ENCODE measurements at places on chromosomes 13 and 19.

- DNase-seq = no peak
These were observed 49.7 kb downstream of the TGDS start for GRCh38 chr13:94546061-94546839.

DNA sequence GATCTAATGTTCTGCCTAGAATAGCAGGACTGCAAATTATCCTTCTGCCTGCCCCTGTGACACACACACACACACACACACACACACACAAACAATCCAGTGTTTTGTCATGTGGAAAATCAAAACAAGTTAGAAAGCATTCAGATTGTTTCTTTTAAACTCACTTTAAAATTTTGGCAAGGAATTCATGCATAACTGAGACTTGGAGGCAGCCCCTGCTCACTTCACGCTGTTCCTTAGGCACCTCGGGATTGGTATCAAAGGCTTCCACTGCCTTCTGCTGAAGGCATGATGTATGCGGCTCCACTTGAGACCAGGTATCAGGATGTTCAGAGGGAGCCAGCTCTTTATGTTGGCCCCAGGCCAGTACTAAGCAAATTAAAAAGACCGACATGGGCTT, 158.7 kb downstream of the OXGR1 start:
- no peak for DNase-seq

DNA sequence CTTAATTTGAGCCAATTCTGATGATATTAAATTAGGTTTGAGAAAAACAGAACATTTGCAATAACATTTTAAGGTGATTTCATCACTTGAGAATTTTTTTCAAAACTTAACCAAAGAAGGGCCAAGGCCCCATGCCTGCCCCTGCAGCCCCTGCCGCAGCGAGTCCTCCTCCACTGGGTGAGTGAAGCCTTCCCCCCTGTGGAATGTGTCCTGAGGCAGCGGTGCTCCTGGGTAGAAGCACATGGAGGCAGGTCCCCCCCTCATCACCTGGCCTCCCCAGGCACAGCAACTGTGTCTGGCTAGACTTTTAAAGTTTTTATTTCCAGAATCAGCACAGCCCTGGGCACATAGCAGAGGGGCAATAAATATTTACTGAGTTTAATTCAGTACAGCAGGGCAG, 10.8 kb downstream of the SOX1 start:
- no peak for DNase-seq

DNA sequence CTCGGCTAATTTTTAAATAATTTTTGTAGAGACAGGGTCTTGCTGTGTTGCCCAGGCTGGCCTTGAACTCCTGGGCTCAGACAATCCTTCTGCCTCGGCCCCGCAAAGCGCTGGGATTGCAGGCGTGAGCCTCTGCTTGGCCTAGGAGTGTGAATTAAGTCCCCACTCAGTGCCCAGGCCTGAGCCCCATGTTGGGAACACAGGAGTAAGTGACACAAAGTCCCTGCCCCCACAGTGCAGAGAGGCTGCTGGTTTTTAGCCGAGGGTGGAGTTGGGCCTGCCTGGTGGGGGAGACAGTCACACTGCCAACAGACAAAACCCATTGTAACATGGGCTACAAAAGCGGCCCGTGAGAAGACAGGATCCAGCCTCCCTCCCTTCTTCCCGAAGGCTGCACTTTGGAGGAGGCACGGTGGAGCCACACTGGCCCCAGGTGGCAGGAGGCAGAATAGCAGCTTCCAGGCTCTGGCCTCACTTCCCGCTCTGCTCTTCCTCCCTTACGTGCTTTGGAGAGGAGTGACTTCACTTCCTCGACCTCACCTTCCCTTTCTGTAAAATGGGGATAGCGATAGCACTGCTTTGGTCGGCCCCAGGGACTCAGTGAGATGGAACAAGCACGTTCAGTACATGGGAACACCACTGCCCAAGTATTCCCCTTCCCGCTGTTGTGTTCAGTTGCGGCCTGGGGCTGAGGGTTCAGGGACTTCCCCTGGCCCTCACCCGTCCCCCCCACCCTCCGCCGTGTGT, 15.2 kb upstream of the EHD2 start:
- peak; percentile 8 for DNase-seq

- DNase-seq = no peak
These were observed 23.5 kb downstream of the ZNF574 start for GRCh38 chr19:42099336-42099925.

- DNase-seq = no peak
These were observed 20.0 kb downstream of the DIAPH3 start for GRCh38 chr13:60143775-60144174.

GRCh38 chr19:42433503-42434260, 6.5 kb upstream of the LIPE start:
- no peak for DNase-seq

DNA sequence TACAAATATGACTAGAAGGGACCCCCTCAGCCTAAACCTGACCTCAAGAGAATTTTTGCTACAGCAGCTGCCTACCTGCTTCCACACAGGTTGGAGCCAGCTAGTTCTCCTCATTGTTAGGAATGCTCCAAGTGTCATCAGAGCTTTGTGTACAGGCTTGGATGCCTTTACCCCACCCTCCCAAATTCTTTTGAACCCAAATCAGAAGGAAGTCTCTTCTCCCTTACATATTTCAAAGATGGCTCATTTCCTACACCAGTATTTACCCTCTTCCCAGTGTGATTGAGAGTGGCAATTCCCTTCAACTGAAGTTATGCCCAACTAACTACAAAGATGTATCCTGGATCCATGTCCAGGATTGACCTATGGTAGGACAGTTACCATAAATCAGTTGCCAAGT, 323.2 kb downstream of the OXGR1 start:
- DNase-seq = no peak

- DNase-seq = no peak
These were observed 4.5 kb upstream of the B3GNT8 start for GRCh38 chr19:41431426-41432386.

- DNase-seq = no peak
These were observed 64.1 kb downstream of the TPT1 start for GRCh38 chr13:45276913-45277312.

DNA sequence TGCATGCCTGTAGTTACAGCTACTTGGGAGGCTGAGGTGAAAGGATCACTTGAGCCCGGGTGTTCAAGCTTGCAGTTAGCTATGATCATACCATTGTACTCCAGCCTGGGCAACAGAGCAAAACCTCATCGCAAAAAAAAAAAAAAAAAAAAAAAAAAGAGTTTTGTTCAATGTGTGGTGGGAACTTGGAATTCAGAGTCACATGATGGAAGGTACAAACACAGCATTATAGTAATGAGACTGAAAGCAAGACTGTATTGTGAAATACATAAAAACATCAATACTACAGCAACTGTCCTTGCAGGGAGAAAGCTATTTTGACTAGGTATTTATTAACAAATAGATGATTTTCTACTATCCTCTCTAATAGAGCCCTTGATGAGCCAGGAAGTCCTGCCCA, 393.2 kb downstream of the DLEU7 start:
- no peak for DNase-seq

GRCh38 chr13:28744656-28745055, 25.9 kb upstream of the SLC46A3 start:
- DNase-seq = no peak

GRCh38 chr19:38920602-38921419, 8.8 kb upstream of the CCER2 start:
- no peak for DNase-seq

DNA sequence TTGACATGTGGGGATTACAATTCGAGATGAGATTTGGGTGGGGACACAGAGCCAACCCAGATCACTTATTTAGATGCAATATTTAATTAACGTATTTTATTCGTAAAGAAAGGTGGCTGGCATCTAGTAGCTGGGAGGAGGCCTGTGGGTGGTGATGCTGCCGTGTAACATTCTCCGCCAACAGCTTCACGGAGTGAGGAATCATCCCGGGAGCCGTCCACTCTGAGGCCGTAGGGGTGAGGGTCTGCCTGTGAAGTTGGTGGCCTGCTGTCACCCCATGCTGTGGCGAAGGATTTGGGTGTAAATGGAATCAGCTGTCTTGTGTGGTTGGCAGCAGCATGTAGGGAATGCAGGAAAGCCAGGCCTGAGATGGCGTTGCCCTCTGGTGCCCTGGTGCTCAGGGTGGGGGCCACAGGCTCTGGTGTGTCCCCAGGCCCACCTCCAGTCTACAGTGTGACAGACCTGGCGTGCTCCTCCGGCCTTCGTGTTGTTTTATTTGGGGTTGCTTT, 3.3 kb upstream of the TEX29 start:
- no peak for DNase-seq

DNA sequence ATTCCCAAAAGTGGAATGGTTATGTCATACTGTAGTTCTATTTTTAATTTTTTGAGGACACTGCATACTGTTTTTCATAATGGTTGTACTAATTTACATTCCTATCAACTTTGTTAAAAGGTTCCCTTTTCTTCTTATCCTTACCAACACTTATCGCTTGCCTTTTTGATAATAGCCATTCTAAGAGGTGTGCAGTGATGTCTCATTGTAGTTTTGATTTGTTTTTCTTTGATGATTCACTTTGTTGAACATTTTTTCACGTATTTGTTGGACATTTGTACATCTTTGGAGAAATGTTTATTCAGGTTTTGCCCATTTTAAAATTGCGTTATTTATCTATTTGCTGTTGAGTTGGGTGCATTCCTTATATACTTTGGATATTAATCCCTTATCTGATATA, 188.8 kb upstream of the SPRY2 start:
- DNase-seq = no peak

- no peak for DNase-seq
These were observed 74.1 kb upstream of the MCF2L start for GRCh38 chr13:112894673-112895481.

GRCh38 chr13:78098249-78098648, 179.6 kb upstream of the EDNRB start:
- no peak for DNase-seq

- DNase-seq = no peak
These were observed 539 bp downstream of the PLD3 start for GRCh38 chr19:40348961-40349507.

DNA sequence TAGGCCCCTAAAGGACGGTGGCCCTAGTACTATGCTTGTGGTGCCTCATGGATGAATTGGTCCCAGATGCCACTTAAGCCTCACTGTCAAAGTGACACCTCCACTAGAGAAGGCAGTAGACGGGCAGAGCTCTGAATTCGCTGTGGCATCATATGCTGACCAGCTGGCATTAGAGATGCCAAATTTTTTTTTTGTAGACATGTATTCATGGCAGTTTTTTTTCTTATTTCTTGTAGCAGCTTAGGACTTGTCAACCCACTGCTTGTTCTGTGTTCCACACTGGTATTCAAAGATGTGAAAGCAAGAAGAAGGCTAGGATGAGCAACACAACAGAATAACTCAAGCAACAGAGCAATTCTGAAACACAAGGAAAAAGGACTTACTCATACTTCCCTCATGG, 212.5 kb downstream of the DLEU7 start:
- DNase-seq = no peak

GRCh38 chr19:14004619-14005348, 1.3 kb downstream of the RFX1 start:
- DNase-seq = no peak

DNA sequence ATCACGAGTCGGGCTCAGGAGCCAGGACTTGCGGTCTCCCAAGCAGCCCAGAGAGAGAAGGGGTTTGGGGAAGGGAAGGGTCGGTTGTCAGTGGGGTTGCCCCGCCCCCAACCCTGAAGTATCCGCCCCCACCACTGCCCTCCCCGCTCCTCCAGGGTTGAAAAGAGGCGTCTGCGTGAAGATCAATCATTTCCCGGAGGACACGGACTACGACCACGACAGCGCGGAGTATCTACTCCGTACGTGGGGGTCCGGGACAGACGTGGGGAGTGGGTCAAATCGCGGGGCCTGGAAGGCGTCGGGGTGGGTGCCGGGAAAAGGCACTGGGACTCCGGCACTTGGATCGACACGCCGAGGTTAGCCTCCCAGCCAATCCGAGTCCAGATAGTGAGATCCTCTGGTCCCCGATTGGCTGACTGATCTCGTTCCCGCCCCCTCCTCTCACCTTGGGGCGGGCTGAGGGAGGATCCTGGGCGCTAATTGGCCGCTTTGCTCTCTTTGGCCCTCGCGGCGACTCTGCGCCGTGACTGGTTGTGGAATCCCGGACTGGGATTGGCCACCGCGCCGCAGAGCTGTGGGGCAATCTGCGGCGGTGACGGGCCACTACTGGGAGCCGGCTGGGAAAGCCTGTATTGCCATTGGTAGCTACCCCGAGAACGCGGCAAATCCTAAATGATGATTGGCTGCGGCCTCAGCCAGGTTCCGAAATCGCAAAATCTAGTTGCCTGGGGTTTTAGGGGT, 13.3 kb upstream of the CACNG6 start:
- no peak for DNase-seq

GRCh38 chr19:28012361-28012760, 1200.6 kb downstream of the UQCRFS1 start:
- DNase-seq = no peak

GRCh38 chr13:90315061-90315460, 1032.4 kb upstream of the MIR17HG start:
- no peak for DNase-seq

- no peak for DNase-seq
These were observed 107.3 kb upstream of the STARD13 start for GRCh38 chr13:33392794-33393405.

DNA sequence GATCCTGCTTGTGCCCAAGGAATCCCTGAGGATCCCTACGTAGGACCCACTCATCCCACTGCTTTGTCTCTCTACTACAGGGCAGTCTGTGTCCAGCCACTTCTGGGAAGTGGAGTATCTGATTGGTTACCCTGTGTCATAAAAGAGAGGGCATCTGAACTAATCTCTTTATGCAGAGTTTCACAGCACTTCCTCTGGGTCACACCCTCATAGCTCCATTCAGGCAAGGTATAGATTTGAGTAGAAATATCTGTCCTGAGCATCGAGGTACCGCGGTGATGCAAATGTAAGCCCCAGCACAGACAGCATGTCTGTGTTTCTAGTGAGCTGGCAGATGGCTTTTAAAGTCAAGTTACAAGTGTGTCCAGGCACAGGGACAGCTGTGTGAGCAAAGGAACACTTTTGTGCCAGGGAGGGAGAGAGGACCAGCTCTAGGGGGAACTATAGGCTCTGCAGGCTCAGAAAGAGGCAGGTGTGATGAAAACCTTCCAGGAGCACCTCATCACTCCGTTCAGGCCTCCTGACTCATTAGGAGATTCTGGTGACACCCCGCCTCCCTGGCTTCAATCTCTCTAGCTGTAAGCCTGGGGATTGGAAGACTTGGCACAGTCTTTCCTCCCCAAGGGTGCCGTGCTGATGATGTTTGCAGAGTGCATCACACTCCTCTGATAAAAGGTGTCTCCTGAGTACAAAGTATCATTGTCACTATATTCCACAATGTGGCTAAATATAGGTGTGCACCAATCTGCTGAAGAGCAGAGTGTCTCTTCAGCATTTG, 84.3 kb upstream of the UBL3 start:
- DNase-seq = no peak

- DNase-seq = no peak
These were observed 21.5 kb downstream of the DIS3 start for GRCh38 chr13:72760189-72760588.

- DNase-seq = no peak
These were observed 8.9 kb upstream of the CYP4F3 start for GRCh38 chr19:15631817-15632216.

DNA sequence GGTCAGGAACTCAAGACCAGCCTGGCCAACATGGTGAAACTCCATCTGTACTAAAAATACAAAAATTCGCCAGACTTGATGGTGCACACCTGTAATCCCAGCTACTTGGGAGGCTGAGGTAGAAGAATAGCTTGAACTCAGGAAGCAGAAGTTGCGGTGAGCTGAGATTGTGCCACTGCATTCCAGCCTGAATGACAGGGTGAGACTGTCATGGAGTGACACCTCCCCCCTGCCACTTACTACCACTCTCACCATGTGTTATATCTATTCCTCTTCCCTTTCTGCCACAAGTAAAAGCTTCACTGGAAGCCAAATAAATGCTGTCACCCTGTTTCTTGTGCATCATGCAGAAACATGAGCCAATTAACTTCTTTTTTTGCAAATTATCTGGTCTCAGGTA, 10.6 kb upstream of the CEACAM4 start:
- DNase-seq = no peak

All from stimulated activated CD8-positive, alpha-beta memory T cell treated with anti-CD3 and anti-CD28 coated beads, Interleukin-4, amount 100 ng/mL, for 4 hours (primary cell).